ENCODE measurements at places on chromosomes 1 and 21.

DNA sequence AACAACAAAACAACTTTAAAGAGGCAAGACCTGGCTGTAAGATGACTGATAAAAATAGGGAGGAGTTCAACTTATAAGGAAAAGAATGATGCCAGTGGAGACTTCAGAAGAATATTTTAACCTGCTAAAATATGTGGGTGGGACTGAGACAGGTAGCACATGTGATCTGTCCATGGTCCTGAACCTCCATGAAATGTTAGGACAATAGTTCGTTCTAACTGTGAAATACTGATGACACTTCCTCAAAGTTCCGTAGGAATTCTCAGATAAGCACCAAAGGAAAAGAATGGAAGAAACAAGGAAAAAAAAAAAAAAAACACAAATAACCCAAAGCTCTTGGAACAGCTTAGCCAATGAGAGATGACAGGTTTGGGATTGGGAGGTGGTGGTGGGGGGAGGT is 44.7 kb downstream of the CDC42BPA start:
- DNase-seq, result no peak

GRCh38 chr1:107871259-107871658 is 93.7 kb downstream of the VAV3 start:
- no peak for DNase-seq

GRCh38 chr1:29424266-29424665 is 187.9 kb downstream of the PTPRU start:
- DNase-seq, result no peak

GRCh38 chr1:206511362-206512057 is 4.2 kb downstream of the RASSF5 start:
- no peak for DNase-seq

DNA sequence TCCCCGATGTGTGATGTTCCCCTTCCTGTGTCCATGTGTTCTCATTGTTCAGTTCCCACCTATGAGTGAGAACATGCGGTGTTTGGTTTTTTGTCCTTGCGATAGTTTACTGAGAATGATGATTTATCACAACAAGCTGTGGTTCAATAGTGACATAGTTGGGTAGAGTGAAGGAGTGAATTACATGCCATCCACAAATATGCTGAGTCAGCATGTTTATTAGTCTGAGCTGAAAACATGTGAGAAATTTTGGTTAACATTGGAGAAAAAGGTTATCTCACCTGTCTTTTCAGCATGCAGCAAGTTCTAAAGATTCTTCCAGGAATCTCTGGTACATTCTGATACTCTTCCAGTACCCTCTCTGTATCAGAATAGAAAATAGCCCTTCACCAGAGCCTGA is 19.0 kb downstream of the OR2L3 start:
- DNase-seq, result no peak

DNA sequence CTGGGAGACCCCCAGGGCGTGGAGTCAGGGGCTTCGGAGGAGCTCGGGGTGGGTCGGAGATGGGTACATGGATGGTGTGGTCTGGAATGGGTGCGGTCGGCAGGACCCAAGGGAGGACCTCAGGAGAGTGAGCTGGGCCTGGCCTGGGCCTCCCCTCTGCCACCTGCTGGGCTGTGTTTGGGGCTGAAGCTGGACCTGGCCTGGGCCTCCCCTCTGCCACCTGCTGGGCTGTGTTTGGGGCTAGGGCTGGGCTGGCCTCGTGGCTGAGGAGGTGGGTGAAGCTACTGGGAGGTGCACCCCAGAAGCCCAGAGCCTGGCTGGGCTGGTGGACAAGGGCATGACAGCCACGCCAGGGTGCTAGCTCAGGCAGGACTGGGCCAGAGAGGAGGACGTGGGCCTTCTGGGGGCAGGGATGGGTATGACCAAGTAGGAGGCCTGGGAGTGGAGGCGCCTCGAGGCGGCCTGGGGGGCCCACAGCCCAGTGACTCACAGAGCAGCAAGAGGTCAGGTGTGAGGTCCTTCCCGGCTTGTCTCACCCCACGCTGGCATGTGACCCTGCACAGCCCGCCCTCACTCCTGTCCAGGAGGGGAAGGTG is 14.5 kb downstream of the SAMD11 start:
- no peak for DNase-seq

- no peak for DNase-seq
Measured at GRCh38 chr1:114669562-114670082, at the start of gene DENND2C. DENND2C (minus strand) TSS chr1:114670049; CDS start chr1:114625984, 44,065 bp downstream.

DNA sequence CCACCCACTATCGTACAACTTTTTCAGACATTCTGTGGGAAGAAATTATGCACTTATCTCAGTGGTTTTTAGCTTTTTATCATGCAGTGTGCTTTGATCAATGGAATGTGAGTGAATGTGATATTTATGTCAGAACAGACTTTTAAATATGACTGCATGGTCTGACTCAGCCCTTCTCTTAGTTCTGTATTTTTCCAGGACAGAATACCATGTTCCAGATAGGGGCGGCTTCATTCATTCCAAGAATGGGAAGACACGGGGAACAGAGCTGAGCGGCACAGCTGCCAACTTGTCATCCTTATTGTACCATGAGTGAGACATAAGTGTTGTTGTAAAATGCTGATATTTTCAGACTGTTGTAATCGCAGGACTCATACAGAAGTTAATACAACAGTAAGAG is 214.6 kb upstream of the NCAM2 start:
- no peak for DNase-seq

DNA sequence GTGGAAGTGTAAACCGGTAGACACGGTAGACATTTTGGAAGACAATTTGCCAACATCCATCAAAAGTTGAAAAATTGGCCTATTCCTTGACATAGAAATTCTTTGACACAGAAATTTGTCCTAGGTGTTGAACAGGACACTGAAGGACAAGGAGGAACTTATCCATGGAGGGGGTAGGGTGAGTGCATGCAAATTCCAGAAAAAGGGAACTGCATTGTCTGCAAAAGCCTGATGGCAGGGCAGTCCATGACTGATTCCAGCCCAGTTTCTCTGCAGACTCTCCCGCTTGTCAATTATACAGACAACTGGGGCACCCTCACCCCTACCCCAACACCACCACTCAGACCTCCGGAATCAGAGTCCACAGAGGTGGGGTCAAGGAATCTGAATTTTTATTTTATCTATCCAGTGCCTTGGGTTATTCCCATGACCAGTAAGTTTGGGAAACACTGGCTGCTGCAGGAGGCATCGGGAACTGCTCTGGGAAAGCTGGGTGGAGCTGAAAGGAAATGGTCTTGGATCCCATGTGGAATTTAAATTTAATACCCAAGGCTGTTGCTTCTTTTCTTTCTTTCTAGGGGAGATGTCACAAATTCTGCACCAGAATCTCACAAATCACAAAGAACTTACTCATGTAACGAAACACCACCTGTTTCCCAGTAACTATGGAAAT is 103.3 kb upstream of the SLC45A1 start:
- DNase-seq, result no peak

GRCh38 chr1:22600071-22600816 is 36.2 kb upstream of the C1QA start:
- no peak for DNase-seq

DNA sequence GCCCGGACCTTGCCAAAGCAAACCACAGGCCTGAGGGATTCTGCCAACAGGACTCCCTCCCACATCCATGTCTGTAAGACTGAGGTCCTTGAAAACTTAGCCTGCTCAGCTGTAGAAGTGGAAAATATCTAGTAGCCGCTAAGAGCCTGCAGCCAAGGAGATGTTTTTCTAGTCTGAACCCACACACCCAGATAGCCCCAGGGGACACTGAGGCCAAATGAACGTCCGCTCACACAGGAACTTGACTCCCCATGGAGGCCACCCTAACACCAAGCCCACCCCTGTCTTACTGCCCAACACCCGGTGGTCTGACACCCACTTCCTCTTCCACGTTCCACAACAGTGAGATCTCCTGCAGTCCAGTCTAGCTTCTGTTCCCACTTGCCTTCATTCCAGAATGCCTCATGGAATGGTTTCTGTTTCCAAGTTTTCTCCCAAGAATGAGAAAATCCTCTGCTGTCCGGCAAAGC is 174.8 kb downstream of the PLPP3 start:
- no peak for DNase-seq

GRCh38 chr1:92711473-92712165 is 73.3 kb downstream of the EVI5 start:
- no peak for DNase-seq

DNA sequence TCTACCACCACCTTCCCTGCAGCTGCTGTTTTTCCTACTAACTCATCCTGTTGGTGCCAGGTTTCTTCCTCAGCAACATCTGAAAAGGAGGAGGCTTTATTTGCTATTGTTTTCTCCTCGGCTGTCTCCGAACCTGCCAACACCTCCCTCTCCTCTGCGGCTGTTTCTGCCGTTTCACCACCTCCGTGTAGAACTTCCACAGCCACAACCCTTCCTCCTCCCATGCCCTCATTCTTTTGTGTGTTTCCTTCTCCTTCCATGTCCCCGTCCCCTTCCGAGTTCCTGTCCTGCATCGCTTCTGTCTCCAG is 59.0 kb upstream of the LRRC53 start:
- no peak for DNase-seq

DNA sequence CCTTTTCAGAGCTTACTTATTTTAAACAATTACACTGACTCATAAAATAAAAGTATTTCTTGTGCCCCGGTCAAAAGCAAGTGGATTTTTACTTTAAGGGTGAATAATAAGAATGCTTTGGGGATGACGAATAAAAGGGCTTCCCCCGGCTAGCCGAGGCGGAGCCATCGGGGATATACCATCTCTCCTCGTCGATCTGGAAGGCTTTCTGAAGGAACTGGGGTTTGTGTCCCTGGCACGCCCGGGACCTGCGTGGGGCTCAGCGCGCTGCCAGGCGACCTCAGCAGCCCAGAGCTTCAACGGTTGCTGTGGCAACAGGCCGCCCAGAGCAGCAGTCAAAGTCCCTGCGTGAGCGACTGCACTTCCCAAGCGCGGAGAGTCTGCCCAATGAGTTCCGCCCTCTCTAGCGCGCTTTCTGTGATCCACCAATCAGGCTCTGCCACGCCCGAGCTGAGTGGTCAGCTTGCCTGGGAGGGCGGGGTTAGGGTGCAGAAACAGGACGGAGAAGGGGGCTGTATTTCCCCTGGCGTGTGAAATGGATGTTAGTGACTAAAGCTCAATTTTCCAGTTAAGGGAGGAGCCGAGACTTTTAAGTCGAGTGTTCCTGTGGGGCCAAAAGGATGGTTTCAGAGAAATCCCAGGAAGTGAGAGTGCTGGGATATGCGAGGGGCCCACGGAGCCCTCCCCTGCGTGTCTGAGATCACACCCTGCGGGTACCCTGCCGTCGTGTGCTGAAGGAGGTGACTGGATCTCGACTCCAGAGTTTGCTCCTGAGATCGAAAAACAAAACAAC is 33.0 kb upstream of the MGST3 start:
- DNase-seq, result peak; percentile 93

- no peak for DNase-seq
Measured at GRCh38 chr1:115714572-115715141, 53.9 kb downstream of the CASQ2 start.

GRCh38 chr1:1550591-1551432 is 10.4 kb upstream of the TMEM240 start:
- no peak for DNase-seq

- DNase-seq, result no peak
Measured at GRCh38 chr1:77757603-77758002, 2.0 kb downstream of the USP33 start.
